Fibroblast of pulmonary artery (primary cell): ENCODE measurements at places on chromosomes 16 and 17.

- no peak for DNase-seq
Measured at GRCh38 chr16:81172769-81173658, 65.5 kb upstream of the BCO1 start.

GRCh38 chr17:18117982-18118975 lies 9.7 kb downstream of the MYO15A start:
- no peak for DNase-seq

- DNase-seq = no peak
Measured at GRCh38 chr16:31050280-31051030, 17.1 kb downstream of the STX4 start.

GRCh38 chr17:34436607-34437006 lies 73.6 kb upstream of the CCL1 start:
- no peak for DNase-seq

DNA sequence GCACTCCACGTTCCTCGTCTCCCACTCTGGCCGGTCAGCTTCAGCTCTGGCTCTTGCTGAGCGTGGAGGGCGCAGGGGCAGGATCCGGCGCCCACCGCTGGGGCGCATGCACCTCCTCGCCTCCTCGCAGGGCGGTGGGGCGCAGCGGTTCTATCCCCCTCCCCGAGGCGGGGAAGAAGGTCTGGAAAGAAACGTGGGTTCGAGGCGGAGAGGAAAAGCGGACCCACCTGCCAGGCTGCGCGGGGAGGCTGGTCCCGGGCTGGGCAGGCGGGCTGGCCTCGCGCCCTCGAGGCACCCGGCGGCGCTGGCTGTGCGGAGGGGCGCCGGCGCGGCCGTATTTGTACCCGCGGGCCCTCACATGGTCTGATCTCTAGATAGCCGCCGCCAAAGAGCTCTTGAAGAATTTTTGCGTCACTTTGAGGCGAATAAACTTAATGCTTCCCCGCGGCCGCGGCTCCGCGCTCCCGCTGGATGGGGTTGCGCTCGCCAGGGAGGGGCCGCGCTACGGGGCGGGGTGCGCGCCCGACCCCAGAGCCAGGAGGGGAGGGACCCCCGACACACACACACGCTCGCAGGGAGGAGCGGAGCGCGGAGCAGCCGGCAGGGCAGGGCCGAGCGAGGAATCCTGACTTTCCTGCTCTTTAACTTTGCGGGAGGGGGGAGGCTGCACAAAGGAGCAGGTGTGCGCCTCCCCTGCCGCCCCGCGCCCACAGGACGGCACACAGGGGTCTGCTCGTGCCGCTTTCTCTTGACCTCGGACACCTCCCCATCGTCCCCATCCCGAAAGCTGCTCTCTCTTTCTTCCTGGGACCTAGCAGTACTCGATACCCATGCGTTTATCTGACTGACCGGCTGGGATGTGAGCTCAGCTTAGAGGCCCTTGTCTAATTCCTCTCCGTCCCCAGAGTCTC lies at the start of gene SLC6A4:
SLC6A4 (minus strand) TSS at position 312 of the 911 bp plus-strand sequence. CDS start 13,739 bp downstream, outside the sequence.
- DNase-seq = peak; percentile 14
